ENCODE measurements at places on chromosomes 2 and 18. TPM values are rescaled to one million over a fixed set of nuclear protein-coding genes. Genes with fewer than 3 reads are reported as not detected.
A peak's percentile ranks its signal among the peaks of the same experiment; 100 is the strongest.

PDK1 gene
- total RNA-seq: 18.5 TPM

SLC5A7 gene
- total RNA-seq: not detected

PSMD14 gene
- total RNA-seq: 58.8 TPM

CTAGE1 gene
- total RNA-seq: not detected

- H3K27ac ChIP-seq: peak overlapping the region; percentile 87
- H3K4me3 ChIP-seq: no peak overlapping the region
- H3K27me3 ChIP-seq: no peaks in the 10 kb centered on the region
- H3K4me1 ChIP-seq: peaks cover 37% of the 10 kb centered on the region
These were observed 165.2 kb upstream of the KLF7 start for GRCh38 chr2:207330912-207331311.

- peak; percentile 32 for DNase-seq
- H3K36me3 ChIP-seq: peaks cover 18% of the 10 kb centered on the region
- peak overlapping the region; percentile 94 for H3K4me3 ChIP-seq
These were observed 1.3 kb downstream of the GORASP2 start for GRCh38 chr2:170930131-170930990.

DNA sequence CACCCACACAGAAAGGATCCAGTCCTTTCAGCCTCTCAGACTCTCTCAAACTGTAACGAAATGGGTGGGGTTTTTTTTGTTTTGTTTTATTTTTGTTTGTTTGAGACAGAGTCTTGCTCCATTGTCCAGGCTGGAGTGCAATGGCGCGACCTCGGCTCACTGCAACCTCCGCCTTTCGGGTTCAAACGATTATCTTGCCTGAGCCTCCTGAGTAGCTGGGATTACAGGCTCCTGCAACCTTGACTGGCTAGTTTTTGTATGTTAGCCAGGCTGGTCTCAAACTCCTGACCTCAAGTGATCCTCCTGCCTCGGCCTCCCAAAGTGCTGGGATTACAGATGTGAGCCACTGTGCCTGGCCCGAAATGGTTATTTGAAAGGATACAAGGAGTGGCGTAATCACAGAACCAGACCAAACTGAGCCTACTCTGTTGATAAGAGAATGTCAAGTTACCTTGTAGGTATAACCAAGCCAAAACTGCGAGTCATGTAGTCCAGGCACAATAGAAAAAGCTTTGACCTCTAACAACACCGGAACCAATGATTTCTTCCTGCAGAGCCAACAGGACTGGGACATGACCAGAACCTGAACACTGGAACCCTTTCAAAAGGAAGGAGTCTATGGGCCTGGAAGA, 72.5 kb downstream of the NCAPH start:
- peak; percentile 68 for DNase-seq
- H3K4me3 ChIP-seq: no peak overlapping the region
- peaks cover 57% of the 10 kb centered on the region for H3K4me1 ChIP-seq

GRCh38 chr2:38727661-38728060, 23.5 kb downstream of the SRSF7 start:
- H3K4me3 ChIP-seq: no peak overlapping the region
- DNase-seq: no peak
- H3K27ac ChIP-seq: no peak overlapping the region
- no peaks in the 10 kb centered on the region for H3K4me1 ChIP-seq

DNA sequence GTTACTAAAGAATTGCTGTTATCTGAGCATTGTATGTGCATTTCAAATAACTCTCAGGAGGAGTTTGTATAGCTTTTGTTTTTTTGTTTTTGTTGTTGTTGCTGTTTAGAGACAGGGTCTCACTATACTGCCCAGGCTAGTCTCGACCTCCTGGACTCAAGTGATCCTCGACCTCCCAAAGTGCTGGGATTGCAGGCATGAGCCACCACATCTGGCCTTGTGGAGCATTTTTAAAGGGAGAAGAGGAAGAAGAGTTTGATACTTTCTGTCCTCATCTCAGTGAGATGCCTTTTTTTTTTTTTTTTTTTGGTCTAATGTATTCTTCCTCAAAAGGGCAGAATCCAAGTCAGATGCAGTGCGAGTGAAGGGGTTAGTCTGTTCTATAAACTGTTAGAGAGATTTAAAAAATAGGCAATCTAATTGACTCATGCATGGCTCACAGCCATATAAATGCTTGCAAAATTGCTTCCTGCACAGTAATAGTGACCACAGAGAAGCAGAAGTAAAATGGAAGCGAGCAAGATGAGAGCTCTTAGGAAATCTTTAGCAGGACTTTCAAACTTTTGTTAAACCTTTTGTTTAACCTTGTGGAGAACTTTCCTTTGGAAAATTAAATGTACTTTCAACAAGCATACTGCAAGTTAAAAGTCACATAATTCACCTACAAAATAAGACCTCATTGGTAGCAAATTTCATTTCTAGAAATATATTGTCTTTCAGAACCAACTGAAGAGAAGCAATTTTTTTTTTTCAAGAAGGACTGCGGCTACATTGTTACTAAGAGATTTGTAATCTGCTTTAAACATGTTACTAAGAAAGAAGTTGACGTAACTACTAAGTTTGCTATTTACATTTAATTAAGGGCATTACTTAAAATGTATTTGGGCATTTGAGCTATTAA, 52.3 kb upstream of the ROCK1 start:
- H3K36me3 ChIP-seq: no peaks in the 10 kb centered on the region
- H3K27ac ChIP-seq: no peak overlapping the region
- H3K4me3 ChIP-seq: no peak overlapping the region
- peaks cover 6% of the 10 kb centered on the region for H3K4me1 ChIP-seq
- no peak for DNase-seq

DNA sequence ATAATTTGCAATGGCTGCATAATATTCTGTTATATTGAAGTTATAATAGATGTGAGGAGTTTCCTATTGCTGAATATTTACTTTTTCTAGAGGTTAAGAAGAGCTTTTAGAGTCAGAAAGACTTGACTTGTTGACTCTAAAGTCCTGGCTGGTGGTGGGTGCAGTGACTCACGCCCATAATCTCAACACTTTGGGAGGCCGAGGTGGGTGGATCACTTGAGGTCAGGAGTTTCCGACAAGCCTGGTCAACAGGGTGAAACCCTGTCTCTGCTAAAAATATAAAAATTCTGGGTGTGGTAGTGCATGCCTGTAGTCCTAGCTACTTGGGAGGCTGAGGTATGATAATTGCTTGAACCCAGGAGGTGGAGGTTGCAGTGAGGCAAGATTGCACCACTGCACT, 33.9 kb upstream of the ATIC start:
- no peak overlapping the region for H3K4me3 ChIP-seq
- H3K27me3 ChIP-seq: no peaks in the 10 kb centered on the region
- H3K27ac ChIP-seq: no peak overlapping the region
- no peaks in the 10 kb centered on the region for H3K36me3 ChIP-seq
- H3K4me1 ChIP-seq: peaks cover 4% of the 10 kb centered on the region

DNA sequence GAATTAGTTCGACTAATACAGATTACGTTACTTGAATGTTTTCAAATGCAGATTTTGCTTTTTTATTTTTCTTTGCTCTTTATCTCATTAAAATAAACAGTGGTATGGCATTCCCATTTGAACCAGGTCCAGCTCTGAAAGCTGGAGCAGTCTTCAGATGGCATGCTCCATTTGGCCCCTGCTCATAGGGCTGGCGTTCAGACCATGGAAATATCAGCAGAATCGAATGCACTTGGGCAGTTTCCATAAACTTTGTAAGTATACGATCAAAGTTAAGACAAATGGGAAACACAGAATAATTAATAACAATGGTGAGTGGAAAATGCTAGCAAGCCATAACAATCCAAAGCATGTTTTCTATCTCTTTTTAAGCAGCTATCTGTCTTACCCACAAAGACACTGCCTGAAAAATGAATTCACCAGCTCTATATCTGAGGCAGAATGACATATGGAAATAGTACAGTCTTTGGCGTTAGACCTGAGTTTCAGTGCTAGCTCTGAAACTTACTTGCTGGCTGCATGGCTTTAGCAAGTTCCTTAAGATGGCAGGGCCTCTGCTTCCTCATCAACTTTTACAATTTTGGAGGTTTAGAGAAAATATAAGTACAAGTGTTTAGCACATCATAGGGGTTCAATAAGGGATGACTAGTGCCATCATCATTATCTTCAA, 131.6 kb downstream of the BCL2 start:
- H3K27ac ChIP-seq: no peak overlapping the region
- H3K4me3 ChIP-seq: no peak overlapping the region
- H3K27me3 ChIP-seq: no peaks in the 10 kb centered on the region

DNA sequence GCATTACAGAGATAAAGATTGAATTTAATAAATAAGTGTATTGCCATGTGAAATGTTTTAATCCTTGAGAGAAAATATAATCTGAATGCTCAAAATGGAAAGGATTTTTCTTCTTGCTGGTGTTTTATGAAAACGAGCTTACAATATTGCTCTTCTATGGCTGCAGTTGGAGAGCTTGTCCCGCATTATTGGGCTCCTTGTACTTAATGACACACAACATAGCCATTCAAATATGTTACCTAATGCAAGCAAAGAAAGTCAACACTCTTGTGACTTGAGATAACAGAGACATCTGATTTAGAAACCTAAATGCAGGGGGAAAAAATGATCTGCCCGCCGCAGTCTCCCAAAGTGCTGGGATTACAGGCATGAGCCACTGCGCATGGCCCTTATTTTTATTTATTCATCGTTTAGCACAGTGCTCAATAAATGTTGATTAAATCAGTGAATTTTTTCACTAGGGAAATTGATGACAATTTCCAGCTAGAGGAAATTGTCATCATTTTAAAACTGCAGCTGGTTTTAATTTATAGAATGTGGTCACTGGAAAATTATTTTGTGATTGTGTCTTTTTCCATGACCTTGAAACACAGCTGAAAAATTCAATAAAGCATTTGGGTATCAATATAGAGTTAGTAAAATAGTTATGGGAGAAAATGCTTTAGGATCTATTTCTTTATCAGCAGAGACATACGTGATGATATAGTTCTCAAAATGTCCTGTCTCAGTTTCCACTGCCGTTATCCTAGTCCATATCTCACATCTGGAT, 2.4 kb upstream of the PRKD3 start:
- no peaks in the 10 kb centered on the region for H3K36me3 ChIP-seq
- no peak overlapping the region for H3K27ac ChIP-seq
- no peak overlapping the region for H3K4me3 ChIP-seq
- H3K27me3 ChIP-seq: no peaks in the 10 kb centered on the region

- no peaks in the 10 kb centered on the region for H3K36me3 ChIP-seq
- H3K4me3 ChIP-seq: no peak overlapping the region
- peaks cover 7% of the 10 kb centered on the region for H3K4me1 ChIP-seq
- no peaks in the 10 kb centered on the region for H3K27me3 ChIP-seq
- DNase-seq: no peak
These were observed 221.5 kb downstream of the EPHA4 start for GRCh38 chr2:221350616-221351015.

GRCh38 chr2:238942726-238943300, 94.9 kb downstream of the TWIST2 start:
- no peak overlapping the region for H3K27ac ChIP-seq
- peaks cover 8% of the 10 kb centered on the region for H3K4me1 ChIP-seq
- peaks cover 35% of the 10 kb centered on the region for H3K27me3 ChIP-seq
- H3K4me3 ChIP-seq: no peak overlapping the region
- no peaks in the 10 kb centered on the region for H3K36me3 ChIP-seq
- DNase-seq: no peak

DNA sequence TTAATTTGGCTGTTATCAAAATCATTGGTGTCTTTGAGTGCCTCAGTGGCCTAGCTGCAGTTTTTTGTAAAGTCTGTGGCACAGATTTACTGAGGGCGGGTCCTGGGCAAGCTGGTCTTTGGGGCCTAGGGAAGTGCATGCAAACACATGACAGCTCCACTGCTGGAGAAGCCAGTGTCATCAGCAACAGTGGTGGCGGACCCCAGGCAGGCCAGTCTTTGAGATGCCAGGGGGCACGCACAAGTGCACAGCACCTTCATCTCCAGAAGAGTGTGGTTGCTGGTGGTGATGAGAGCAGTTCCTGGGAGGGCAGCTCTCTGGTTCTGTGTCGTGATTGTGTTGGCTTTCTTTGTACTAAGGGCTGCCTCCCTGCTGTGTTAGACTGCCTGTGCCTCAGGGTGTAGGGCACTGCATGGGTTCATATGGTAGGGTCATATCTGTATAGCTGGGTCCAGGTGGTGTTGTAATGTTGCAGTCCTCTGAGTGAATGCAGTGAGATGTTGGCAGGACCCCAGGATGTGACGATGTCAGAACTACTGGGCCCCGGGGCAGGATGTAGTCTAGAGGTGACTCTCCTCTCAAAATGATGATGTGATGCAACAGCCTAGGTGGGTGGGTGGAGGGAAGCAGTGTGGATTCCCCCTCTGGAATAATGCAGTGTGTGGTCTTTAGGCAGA, 646.7 kb upstream of the CDH2 start:
- no peak overlapping the region for H3K4me3 ChIP-seq
- DNase-seq: no peak
- no peak overlapping the region for H3K27ac ChIP-seq
- H3K27me3 ChIP-seq: no peaks in the 10 kb centered on the region

Measured in PC-9 (cell line).